ENCODE measurements at places on chromosomes 7 and 10. TPM values are rescaled to one million over a fixed set of nuclear protein-coding genes. Genes with fewer than 3 reads are reported as not detected.

Gene LBX1
- total RNA-seq = not detected

- no peak for DNase-seq
Measured at GRCh38 chr10:126066456-126066855, 170.1 kb downstream of the FANK1 start.

DNA sequence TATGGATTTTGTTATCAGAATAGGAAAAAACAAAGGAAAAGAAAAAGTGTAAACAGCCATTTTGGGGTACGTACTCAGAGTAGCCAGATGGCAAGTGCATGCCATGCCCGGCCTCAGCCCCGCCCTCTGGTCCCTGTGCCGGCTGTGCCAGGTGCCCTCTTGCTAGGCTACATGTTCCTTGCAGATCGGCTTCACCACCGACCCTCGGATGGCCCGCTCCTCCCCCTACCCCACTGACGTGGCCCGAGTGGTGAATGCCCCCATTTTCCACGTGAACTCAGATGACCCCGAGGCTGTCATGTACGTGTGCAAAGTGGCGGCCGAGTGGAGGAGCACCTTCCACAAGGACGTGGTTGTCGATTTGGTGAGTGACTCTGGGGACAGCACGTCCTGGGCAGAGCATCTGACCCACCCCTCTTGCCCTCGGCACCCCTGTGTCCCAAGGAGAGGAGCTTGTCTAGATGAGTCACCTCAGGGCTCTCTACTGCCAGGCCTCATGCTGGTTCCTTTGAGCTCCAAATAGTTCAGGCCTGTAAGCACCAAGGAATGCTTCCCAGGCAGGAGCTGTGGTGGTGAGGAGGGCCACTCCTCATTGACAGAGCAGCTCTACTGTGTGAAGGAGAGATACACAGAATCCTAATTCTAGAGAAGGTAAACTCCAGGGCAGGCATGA, 54.9 kb upstream of the ZMIZ2 start:
- no peak for DNase-seq

Gene LRRC4
- 18.4 TPM for total RNA-seq

Gene DPP6
- total RNA-seq = 36.7 TPM

DNA sequence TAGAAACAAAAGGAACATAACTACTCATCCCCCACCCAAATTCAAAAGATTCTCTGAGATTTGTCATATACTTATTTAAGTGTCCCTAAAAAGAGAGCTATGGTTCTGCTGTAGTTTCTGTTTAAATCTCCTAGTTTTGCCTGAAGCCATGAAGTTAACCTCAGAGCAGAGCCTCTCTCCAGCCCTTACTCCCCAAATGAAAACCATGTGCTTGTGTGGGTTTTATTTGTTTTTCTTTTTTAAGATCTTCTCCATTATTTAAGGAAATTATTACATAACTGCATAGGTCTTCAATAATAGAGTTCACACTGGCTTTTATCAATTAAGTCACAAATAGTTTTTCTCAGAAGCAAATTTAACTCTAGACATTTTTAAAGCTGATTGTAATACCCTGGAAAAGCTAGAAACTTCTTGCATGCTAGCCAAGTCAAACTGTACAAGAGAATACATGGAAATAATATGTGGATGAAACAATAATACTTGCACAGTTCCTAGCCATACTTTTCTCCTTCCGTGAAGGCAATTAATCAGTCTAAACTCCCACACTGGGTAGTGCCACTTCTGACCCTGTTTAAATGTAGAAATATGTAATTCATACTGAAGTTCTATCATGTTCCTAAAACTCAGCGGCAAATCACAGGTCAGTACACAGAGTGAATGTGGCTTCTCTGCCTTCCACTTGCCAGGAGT, 579.7 kb downstream of the SUGCT start:
- no peak for DNase-seq

DNA sequence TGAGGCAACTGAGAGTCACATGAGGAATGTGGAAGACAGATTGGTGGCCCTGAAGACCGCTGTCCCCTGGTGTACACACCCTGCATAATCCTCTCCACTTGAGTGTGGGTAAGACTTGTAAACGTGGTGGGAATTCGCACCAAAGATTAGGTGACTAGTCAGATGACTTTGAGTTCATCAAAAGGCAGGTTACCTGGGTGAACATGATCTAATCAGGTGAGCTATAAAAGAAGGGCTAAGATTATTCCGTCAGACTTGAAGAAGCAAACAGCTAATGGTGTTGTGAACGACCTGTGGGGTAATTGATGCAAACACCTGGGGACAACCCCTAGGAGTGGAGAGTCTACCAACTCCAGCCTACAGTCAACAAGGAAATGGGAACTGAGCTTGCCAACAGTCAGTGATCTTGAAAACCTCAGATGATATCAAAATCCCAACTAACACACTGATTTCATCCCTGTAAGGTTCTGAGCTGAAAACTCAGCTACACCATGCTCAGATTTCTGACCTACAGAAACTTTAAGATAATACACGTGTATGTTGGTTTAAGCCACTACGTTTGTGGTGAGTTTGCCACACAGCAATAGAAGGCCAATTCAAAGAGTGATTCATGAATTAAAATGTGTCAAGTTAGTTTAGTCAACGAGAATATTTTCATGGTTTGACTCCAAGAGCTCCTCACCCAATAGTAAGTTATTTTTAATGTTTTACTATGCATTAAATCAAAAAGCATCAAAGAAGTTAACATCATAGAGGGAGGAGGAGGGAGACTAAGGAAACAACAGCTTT, 16.7 kb downstream of the PRTFDC1 start:
- no peak for DNase-seq

Gene TAS2R41
- total RNA-seq = not detected

Gene UCMA
- total RNA-seq = not detected

DNA sequence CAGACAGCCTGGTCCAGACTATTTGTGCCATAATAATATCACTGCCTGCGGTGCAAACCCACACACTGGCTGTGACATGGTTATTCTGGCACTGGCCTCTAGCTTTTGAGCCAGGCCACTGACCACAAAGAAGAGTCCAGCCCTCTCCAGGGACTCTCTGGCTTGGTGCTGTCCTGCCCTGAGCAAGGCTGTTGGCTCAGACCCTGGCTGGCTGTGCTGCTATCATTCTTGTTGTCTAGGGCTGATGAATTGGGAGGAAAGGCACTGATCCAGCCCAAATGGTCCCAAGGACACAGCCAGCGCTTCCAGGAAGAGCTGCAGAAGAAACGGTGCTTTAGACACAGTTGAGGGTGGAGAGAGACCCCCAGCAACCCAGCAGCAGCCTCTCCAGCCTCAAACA, 80.8 kb downstream of the TMEM130 start:
- DNase-seq = no peak

DNA sequence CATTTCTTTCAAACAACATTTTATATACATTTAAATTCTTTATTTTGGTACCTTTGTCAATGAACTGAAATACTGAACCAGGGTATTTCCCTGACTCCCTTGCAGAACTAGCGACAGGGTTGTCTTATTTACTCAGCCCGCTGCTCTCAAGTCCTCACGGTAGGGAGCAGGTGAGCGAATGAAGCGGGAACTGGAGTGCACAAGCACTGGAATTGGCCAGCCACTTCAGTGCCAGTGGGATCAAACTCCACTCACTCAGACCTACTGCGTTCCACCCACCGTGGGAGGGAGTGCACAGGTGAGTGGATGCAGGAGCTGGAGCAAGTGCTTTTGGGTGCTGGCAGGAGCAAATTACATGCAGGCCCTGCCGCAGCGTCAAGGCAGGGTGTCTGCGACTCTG, 28.1 kb upstream of the NEUROD6 start:
- no peak for DNase-seq

Gene TMEM273
- 1.7 TPM for total RNA-seq

- no peak for DNase-seq
Measured at GRCh38 chr10:119452396-119452795, 90.1 kb downstream of the RGS10 start.

GRCh38 chr7:36683695-36684357, 40.5 kb downstream of the AOAH start:
- DNase-seq = no peak

DNA sequence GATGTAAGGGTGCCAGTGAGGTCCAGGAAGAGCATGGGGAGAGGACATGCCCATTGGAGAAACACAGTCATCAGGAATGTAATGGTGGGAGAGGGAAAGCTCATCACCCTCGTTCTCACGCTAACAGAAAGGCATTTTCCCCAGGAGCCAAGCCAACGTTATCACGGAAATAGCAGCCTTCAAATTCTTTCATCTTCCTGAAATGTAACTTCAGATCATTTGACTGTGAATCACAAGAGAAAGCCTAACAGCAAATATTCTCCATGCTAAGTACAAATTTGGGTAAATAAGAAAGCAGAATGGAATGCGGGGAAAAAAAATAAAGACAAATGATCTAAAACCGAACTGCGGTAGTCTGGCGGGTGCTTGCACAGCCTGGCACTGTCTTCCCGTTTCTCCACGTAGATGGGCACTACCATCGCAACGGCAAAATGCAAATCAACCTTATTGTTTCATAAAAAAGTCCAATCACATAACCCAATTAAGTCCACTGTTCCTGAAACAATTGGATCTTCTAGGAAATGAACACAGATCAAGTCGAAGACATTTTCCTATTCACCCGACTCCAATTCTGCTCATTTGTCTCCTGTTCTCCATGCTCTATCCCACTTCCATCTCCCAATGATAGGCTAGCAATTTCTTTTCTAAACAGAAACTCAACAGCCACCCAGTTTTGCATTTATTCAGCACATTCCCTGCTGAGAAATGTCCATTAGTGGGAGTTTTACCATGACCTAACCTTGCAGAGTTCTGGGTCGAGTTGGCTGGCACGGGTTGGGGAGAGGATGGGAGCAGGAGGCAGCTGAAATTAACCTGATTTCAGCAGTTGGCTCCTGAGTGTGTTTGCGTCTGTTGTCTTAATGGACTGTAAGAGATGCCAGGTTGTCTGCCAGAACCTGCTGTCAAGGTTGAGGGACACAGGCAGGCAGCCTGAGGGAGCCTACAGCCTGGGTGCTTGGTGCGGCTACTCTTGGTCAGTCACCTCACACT, 74.6 kb upstream of the FRMD4A start:
- DNase-seq = no peak

Gene LRIT1
- total RNA-seq = not detected

DNA sequence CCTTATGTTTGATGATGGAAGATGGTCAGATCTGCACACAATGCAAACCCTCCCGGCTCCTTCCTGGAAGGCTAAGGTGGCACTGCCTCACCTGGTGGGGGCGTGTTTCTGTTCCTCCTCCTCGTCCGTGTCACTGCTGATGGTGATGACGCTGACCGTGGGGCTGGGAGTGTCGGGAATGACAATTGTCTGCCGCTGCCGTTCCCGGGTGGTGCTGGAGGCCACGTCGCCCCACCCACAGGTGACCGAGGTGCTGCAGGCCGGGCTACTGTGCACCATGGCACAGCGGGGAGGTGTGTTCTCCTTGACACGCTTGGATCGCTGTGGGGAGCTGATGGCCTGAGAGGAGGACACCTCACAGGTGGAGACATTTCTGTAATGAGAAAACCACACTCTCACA, 73.1 kb downstream of the CLEC2L start:
- no peak for DNase-seq

DNA sequence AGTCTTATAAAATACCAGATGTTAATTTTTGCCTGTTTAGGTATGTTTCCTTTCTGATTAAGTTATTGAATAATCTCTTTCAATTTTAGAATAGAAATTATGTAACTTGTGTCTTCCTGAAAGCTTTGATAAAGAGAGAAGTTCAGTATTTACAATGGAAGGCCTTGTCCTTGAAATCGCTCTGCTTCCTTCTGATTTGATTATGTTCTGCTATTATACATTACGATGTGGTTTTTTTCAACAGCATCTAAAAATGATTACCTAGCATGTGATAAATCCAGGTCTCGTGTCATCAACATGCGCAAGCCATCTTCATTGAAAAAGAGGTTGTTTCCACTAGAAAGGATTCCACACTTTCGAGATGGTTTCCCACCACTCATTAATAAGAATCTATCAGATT, 96.5 kb upstream of the SLC26A5 start:
- no peak for DNase-seq

Gene TRUB1
- 63.3 TPM for total RNA-seq

DNA sequence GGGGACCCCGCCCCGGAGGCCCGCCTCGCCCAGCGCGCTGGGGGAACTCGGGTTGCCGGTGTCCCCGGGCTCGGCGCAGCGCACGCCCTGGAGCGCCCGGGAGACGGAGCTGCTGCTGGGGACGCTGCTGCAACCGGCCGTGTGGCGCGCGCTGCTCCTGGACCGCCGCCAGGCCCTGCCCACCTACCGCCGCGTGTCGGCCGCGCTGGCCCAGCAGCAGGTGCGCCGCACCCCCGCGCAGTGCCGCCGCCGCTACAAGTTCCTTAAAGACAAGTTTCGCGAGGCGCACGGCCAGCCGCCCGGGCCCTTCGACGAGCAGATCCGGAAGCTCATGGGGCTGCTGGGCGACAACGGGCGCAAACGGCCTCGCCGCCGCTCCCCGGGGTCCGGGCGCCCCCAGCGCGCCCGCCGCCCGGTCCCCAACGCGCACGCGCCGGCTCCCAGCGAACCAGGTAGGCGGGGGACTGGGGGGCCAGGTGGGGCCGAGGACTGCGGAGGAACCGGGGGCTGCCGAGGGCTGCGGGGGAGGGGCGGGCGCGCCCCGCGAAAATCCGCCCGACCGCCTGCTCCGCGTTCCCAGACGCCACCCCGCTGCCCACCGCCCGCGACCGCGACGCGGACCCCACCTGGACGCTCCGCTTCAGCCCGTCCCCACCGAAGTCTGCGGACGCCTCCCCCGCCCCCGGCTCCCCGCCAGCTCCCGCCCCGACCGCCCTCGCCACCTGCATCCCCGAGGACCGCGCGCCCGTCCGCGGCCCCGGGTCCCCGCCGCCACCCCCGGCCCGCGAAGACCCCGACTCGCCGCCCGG, 574 bp downstream of the UTF1 start:
- no peak for DNase-seq

DNA sequence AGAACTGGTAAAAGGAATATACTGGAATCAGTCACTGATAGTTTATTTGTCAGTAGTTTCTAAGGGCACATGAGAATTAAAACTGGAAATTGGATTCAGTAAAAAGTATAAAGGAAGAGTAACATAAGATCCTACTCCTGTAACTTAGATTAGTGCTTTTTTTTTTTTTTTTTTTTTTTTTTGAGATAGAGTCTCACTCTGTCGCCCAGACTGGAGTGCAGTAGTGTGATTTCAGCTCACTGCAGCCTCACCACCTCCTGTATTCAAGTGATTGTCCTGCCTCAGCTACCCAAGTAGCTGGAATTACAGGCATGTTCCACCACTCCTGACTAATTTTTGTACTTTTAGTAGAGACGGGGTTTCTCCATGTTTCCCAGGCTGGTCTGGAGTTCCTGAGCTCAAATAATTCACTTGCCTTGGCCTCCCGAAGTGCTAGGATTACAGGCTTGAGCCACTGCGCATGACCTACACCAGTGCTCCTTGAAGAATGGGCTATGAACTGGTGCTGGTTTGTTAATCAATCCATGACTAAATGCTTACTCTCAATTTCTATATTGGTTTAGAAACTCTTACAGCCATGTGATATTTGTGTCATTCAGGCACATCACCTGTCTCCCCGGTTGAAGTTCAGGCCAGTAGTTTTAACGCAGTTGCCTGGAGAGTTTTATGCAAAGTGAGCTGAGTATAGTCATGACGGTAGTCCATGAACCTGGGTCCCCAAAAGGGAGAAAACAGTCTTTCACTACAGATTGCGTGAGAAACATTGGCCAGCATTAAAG, 65.0 kb downstream of the ZEB1 start:
- DNase-seq = no peak

Data from occipital lobe (tissue), 3 donors.